ENCODE measurements at places on chromosomes 5 and 9. TPM values are rescaled to one million over a fixed set of nuclear protein-coding genes. Genes with fewer than 3 reads are reported as not detected.

DNA sequence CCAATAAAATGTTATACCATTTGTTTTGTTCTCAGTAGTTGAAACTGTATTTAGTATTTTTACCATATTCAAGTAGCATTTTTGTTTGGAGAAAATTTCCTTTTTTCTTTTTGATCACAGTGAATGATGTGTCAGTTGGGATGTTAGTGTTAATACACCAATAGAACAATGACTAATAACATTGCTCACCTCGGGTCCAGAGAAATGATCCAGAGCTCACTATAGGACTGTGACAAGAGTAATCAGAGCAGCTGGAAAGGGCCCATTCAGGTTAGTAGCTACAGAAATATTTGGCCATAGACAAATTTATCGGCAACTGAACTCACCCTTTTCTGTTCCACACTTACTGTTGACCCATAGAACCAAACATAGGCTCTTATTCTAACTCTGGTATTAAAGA, 989.2 kb downstream of the TLE4 start:
- no peak for DNase-seq

DNA sequence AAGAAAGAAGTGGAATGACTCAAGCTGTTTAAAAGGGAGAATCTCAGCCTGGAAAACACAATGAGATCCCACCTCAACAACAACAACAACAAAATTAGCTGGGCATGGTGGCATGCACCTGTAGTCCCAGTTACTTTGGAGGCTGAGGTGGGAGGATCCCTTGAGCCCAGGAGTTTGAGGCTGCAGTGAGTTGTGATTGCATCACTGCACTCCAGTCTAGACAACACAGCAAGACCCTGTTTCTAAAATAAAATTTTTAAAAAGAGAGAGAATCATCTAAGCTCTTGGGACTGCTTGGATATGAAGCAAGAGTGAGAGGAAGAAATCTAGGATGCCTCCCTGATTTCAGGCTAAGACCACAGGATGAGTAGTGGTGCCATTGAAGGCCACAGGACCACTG, 47.4 kb upstream of the KIF2A start:
- DNase-seq = no peak

- no peak for DNase-seq
Measured at GRCh38 chr5:172194985-172195774, 1.2 kb downstream of the EFCAB9 start.

- DNase-seq = no peak
Measured at GRCh38 chr5:91486638-91487037, 103.5 kb upstream of the ARRDC3 start.

DNA sequence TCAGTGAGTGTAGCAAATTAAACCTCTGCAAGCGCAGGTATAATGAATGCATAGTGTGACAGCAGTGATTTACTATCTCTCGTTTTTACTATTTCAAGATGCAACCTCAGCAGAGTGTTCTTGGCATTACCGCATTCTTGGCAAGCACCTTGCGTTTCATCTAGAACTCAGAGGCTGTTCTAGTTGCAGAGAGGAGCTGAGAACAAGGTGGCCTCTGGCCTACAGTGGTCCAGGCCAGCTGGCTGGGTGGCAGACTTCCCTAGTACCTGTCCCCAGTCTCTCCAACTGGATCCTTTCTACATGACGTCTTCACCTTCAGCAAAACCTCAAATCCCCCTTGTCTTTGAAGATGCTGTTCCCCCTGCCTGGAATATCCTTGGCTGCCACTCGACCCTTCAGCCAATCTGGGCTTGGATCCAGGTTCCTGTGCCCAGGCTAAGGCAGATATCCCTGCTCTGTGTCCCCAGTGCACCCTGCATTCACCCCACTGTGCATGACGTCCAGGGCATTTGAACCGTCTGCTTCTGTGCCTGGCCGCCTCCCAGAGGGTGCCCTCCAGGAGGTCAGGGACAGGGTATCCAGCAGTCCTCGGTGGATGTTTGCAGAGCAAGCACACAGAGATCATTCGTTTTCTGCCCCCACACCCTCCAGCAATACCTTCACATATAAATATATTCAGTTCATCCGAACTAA, 120.4 kb upstream of the CPEB4 start:
- no peak for DNase-seq

DNA sequence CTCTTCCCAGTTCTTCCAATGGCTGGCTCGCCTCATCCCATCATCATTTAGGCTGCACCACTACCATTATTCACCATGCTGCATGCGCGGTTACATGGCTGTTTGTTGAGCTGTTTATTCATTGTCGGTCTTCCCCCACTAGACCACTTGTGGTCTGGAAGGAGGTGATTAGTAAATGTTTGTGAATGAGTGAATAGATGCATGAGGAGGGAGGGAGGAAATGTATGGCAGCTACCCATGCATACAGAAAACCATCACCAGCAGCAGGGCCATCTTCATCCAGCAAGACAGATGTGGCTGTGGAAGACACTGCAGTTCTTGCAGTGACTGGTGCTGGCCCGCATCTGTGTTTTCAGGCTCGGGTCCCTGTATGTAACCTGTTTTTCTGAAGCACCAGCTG, 113.3 kb upstream of the SAP30L start:
- no peak for DNase-seq

DNA sequence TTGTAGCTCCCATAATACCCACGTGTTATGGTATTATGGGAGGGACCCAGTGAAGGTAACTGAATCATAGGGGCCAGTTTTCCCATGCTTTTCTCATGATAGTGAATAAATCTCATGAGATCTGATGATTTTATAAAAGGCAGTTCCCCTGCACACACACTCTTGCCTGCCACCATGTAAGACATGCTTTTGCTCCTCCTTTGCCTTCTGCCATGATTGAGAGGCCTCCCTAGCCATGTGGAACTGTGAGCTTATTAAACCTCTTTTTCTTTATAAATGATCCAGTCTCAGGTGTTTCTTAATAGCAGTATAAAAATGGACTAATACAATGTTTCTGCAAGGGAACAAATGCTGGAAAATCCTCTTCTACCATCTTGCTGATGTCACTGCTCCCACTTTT, 10.1 kb upstream of the HSDL2 start:
- no peak for DNase-seq

ACTBL2 gene
- not detected for total RNA-seq

GRCh38 chr5:154179846-154180710, 10.5 kb upstream of the GALNT10 start:
- DNase-seq = no peak

ENHO gene
- total RNA-seq = not detected

SLC25A2 gene
- not detected for total RNA-seq

GRCh38 chr9:76913467-76913866, 7.6 kb upstream of the PRUNE2 start:
- no peak for DNase-seq

DNA sequence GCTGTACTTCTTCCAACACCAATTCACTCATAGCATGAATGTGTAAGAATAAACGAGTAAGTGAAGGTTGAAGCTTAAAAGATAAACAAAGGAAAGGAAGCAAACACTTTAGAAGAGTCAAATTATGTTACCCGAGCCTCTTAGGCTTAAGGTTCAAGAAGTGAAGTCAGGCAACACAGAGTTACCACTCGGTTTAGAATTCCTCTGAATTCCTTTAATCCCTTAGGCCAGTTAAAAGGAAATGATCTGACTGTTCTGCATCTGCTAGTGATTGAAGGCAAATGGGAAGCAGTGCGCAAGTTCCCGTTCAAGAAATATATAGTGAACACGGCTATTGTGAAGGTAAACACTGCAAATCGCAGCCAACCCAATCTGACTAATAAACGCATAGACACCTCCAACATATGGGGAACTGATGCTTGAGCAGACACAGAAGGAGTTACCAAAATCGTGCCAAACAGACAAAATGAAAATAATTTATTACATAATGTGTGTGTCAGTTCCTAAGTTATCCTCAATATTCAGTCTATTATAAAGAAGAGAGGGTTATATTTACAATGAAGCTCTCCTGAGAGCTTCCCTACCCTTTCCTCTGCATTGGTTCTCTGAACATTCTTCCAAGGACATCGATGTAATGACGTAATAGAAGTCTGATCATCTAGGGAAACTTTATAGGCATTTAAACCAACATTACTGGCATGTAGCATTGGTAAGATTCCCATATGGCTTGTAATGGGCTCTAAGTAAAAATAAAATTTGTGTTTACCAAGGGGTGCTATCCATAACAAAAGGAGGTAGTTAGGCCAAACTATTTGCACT, 837.1 kb upstream of the ZNF608 start:
- DNase-seq = no peak
